Esophagus mucosa (tissue), 1 donor: ENCODE measurements at places on chromosomes 7 and 10.

- no peak for ATAC-seq
Observed at GRCh38 chr7:43721193-43721806, 8.0 kb downstream of the COA1 start.

GRCh38 chr10:483261-483660, 206.2 kb downstream of the DIP2C start:
- no peak for ATAC-seq

GRCh38 chr7:110669410-110669809, 421.5 kb upstream of the LRRN3 start:
- no peak for ATAC-seq

DNA sequence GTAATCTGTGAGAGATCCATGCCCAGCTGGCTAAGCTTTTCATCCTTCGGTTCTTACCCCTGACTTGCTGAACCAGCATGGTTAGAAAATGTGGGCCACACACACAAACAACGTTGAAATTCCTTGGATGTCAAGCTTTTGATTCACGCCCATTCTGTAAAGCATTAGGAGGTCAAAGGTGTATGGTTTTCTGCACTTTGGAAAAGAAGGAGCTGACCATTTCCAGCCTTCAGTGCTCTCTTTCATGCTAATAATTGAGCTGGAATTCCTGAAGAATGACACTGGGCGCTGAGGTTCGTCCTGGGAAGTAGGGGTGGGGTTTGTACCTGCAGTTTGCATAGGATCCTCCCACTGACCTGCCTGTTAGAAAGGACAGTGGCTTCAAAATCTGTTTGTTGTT, 23.1 kb downstream of the KLF6 start:
- ATAC-seq: no peak

DNA sequence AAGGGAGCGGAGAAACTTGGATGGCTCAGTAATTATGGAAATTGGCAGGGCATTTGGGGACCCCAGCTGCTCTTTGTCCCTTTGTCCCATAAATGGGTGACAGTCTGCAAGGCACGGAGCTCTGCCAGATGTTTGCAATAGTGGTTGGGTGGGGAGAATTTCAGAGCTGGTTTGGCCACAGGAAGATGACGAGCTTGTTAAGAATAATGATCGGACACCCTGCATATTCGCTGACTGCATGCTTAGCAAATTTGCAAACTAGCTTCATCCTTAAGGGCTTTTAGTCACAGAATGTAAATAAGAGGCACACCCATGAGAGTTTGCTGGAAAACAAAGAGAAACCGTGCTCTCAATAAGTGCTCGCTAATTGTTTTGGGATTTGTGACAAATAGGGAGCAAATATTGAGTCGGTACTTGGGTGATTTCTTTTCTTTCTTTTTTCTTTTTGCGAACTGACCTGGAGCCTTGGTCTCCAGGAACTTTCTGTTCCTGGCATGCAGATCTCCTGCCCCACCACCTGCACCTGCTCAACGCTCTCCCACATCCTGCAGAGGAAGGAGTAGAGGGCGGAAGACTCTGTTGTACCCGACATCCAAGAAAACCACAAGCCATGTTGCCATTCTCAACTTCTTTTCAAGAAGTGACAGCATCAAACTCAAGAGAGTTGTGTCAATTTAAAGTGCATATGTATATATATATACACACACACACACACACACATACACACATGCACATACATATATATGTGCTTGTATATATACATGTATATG, 238.9 kb downstream of the CAMK1D start:
- ATAC-seq: peak; percentile 89

- no peak for ATAC-seq
Observed at GRCh38 chr7:131385039-131385605, 57.4 kb downstream of the MKLN1 start.

DNA sequence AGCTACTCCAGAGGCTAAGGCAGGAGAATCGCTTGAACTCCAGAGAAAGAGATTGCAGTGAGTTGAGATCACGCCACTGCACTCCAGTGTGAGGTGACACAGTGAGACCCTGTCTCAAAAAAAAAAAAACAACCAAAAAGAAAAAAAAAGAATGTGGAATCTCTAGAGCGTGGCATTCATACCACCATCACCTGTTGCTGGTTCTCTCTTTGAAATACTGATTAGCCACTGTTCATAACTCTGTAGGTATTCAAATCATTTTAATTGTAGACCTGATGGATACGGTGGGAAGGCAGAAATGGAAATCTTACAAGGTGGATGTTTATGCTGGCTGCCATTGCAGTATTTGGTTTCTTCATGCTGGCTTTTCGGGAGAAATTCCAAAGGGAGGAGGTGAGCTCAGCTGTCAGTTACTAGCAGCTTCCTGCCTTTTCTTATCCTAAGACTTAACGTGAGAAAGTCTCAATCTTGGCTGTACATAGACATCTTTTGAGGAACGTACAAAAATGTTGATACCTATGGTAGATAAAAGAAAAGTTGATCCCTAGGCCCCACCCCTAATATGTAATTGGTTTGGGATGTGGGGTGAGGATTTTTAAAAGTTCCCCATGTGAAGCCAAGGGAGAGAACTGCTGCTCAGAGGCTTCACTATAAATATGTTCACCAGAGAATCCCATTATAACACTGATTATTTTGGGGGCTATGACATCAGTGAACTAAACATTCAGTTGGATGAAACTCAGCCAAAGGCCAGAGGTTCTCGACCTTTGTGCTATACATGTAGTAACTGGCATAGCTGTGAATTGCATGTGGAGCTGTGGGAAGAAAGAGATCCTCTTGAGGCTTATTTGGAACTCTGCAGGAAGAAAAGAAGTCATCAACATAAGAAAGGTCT, 26.9 kb upstream of the MKLN1 start:
- no peak for ATAC-seq

GRCh38 chr7:23971031-23971430, 261.0 kb downstream of the STK31 start:
- no peak for ATAC-seq

DNA sequence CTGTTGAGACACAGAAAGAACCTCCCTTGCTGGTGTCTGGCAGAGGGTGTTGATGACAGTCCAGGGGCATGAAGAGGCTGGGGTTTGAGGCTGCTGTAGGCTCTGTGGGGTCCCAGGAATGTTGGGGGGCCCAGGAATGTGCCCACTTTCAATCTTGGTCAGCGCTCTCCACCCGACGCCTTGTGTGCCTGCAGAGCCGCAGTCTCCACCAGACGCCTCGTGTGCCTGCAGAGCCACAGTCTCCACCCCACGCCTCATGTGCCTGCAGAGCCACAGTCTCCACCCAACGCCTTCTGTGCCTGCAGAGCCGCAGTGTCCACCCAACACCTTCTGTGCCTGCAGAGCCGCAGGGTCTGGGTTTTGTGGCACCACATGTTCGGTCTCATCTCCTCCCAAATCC, 84.0 kb downstream of the ADARB2 start:
- no peak for ATAC-seq

DNA sequence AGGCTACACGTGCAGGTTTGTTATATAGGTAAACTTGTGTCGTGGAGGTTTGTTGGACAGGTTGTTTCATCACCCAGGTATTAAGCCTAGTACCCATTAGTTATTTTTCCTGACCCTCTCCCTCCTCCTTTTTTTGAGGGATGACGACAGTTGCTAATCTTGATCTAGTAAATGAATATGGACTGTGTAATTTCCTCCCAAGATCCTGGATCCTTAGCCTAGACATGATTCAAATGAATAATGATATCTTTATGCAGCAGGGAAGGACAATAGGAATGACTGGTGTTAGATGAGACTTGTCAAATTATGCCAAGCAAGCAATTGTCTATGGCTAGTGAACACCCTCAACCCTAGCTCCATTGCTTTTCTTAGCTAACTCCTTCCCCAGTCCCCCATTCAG, 156.2 kb downstream of the PLPP4 start:
- no peak for ATAC-seq

DNA sequence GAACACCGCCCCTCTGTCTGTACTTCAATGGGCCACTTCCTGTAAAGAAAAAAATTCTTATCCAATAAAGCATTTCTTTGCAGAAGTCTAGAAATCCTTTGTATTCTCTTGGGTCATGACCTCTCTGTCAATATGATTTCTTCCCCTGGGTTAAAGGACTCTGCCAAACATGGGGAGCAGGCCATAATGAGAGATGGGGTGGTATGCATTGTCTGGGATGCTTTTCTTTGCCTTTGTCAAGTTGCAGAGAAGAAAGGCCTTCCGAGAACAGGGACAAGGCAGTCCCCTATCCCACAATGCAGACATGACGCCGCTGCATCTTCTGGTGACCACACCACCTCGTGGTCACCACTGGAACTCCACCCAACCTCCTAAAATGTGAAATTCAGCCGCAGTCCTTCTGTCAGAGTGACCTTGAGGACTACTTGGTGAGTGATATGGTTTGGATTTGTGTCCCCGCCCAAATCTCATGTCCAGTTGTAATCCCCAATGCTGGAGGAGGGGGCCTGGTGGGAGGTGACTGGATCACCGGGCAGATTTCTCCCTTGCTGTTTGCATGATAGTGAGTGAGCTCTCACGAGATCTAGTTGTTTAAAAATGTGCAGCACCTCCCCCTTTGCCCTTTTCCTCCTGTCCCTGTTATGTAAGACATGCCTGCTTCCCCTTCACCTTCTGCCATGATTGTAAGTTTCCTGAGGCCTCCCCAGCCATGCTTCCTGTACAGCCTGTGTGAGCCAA, 15.2 kb upstream of the FRMPD2 start:
- peak; percentile 72 for ATAC-seq

- ATAC-seq: peak; percentile 57
Observed at GRCh38 chr10:122565766-122566206, 5.2 kb downstream of the DMBT1 start.

- no peak for ATAC-seq
Observed at GRCh38 chr10:132044803-132045202, 20.9 kb upstream of the JAKMIP3 start.

GRCh38 chr10:57628592-57629284, 639.0 kb downstream of the IPMK start:
- ATAC-seq: no peak

DNA sequence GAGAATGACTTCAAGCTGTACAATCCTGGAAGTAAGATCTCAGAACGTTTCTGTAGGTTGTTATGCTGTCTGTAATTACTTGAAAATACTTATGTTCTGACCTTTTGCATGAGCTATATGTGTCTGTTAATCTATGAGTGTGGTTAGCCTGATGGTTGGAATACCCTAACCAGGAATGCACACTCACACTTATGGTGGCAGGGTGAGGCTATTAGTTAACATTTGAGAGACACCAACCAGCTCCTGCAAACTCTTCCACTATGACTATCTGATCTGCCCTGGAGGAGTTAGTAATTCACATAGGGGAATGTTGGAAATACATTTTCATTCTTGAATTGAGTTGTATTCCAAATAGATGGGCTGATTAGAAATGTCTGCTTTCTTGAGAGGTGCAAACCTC, 450.3 kb downstream of the INHBA start:
- no peak for ATAC-seq

DNA sequence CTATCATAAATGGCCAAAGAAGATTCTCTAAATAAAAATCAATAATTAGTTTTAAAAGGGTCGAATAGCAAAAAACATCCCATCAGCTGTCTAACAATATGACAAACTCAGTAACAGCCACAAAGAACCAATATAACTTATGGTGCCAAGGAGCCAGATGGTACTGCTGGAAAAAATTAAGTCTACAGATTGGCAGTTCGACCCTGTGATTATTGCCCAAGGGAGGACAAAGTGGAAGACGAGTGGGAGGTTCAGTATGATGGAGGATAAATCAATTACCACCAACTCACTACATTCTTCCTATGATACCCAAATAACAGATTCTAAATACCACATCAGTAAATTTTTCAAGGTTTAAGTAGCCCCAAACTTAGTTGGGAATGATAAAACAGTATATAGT, 49.0 kb downstream of the SKAP2 start:
- no peak for ATAC-seq

- peak; percentile 12 for ATAC-seq
Observed at GRCh38 chr7:5694912-5695726, 86.3 kb downstream of the RNF216 start.

- no peak for ATAC-seq
Observed at GRCh38 chr7:10707519-10707918, 266.2 kb upstream of the PHF14 start.

GRCh38 chr10:125160856-125161706, 718 bp upstream of the CTBP2 start:
- peak; percentile 86 for ATAC-seq

- ATAC-seq: no peak
Observed at GRCh38 chr10:122466951-122467381, 5.6 kb downstream of the HTRA1 start.

- ATAC-seq: no peak
Observed at GRCh38 chr7:143448429-143448828, 5.2 kb downstream of the TAS2R60 start.

GRCh38 chr7:28702171-28702570, 256.0 kb downstream of the TRIL start:
- no peak for ATAC-seq

GRCh38 chr7:98681511-98681910, 64.4 kb downstream of the NPTX2 start:
- ATAC-seq: no peak

GRCh38 chr7:4178416-4178815, 503.7 kb upstream of the FOXK1 start:
- ATAC-seq: no peak

DNA sequence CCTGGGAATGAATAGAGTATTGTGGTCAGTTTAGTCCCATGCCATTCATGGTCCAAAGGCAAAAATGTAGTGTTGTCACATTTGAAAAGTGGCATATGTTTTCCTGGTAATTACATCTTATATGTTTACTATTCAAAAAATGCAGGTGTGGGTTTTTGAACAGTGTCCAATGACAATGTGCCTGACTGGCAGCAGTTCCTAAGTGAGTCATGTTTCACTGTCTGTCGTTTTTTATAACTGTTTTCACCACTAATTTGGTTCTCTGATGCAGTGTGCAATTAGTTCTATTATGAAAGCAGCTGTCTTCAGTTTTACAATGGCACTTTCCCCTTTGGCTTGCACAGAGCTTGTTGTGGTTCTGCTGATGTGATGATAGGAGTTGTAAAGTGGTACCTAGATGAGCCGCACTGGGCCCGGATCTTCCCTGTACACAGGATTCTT, 162.3 kb downstream of the SEM1 start:
- ATAC-seq: no peak

- ATAC-seq: no peak
Observed at GRCh38 chr10:1199345-1199673, 143.1 kb downstream of the WDR37 start.

DNA sequence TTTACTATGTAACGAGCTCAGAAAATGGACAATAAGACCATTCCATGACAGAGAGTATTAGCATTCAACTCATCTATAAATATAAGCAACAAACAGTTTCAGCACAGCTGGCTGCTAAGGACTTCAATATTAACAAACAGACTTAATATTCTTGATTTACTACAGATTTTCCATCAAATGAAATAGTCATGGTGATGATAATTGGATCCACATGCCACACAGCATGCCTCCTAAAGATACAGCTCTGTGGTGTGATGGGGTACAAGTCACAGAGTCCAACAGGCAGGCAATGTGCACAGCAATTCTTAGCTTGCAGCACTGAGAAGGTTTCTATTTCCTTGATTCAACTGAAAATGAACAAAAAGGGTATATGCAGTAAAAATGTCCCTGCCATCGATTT, 54.0 kb downstream of the DOCK4 start:
- no peak for ATAC-seq
